ENCODE measurements at places on chromosomes 7 and 10. TPM values are rescaled to one million over a fixed set of nuclear protein-coding genes. Genes with fewer than 3 reads are reported as not detected.

Gene NPTX2
- 0.51 TPM for total RNA-seq

Gene SPAM1
- total RNA-seq, result not detected

Gene SKIDA1
- 1.4 TPM for total RNA-seq

Gene RPEL1
- 0.12 TPM for total RNA-seq

Gene CPA5
- not detected for total RNA-seq

Gene HMX3
- total RNA-seq, result not detected

Gene PKD2L1
- total RNA-seq, result not detected

Gene TAS2R3
- 0.17 TPM for total RNA-seq

Gene CYP2E1
- under 0.01 TPM for total RNA-seq

Gene PHKG1
- 0.12 TPM for total RNA-seq

Gene ADO
- total RNA-seq, result 16.9 TPM

Gene GNAT3
- not detected for total RNA-seq

Gene CYP3A7
- not detected for total RNA-seq

Gene SFTPA2
- total RNA-seq, result not detected

Gene AKR1C4
- total RNA-seq, result not detected

Gene MET
- 0.23 TPM for total RNA-seq

Gene UFSP1
- 6.0 TPM for total RNA-seq

Gene SCART1
- total RNA-seq, result 2.1 TPM

Gene ASIC3
- total RNA-seq, result 0.47 TPM

Gene CCDC146
- 1.2 TPM for total RNA-seq
